Urothelium cell line (cell line): ENCODE measurements at places on chromosomes 1 and 21.

DNA sequence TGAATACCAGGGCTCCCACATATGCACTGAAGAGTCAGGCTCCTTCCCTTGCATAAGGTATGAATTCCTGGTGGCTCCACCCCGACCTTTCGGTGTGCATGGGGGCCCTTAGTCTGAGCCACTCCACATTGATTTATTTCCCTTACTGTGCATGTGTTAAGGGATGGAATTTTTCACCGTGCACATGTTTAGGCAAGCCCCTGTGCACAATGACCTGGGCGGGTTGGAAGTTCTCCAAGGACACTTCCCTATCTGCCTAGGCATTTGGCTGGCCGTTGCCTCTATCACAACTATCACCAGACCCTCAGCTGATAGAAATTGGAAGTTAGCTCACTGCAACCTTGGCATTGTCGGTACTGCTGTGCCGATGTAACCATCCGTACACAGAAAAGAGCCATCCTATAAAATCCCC lies 9.7 kb downstream of the S100A6 start:
- DNase-seq, result no peak

DNA sequence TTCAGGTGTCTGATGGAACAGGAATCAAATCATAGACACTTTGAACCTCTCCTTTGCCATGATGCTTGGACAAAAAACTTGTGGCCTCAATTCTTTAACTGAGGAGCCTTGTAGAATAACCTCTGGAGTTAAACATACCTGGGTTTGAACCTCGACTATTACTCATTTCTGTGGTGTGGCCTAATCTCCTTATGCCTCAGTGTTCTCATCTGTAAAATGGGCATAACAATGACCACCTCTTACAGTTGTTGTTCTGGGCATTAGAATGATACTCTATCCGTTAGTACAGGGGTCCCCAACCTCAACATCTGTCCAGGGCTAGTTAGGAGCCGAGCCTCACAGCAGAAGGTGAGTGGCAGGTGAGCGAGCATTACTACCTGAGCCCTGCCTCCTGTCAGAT lies 137.2 kb downstream of the ROR1 start:
- DNase-seq, result no peak

- no peak for DNase-seq
Observed at GRCh38 chr1:200831091-200831490, 41.7 kb upstream of the GPR25 start.

DNA sequence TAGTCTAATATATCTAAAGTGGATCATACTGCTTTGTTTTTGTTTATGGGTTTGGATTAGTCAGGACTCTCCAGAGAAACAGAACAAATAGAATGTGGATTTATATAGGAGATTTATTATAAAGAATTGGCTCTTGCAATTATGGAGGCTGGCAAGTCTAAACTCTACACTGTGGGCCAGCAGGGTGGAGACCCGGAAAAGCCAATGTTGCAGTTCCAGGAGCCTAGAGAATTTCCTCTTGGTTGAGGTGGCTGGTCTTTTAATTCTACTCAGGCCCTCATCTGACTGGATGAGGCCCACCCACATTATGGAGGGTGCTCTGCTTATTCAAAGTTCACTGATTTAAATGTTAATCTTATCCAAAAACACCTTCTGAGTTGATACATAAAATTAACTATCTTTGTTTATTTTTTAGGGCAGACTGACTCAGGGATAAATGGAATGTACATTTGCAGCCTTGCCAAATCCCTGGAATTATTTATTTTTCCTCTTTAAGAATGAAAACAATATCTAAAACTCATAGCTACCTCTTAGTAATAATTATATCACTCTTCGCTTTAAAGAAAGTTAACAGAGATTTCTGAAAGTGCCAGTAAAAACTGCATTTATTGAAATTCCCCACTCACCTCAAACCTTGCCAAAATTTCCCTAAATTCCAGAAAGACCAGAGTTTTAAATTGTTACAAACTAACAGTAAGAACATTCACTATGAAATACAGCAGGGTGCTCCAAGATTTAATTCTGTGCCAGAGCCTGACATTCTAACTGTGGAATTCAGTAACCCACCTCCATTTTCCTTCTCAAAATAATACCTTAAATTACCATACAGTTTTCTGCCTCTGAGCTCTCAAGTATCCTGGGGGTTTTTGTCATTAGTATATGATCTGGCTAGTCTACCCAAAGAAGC lies 36.6 kb upstream of the SSX2IP start:
- no peak for DNase-seq

GRCh38 chr21:42455196-42455595 lies 40.8 kb downstream of the RSPH1 start:
- no peak for DNase-seq

- peak; percentile 91 for DNase-seq
Observed at GRCh38 chr1:246724016-246724730, at the start of gene SCCPDH. Gene SCCPDH (plus strand): TSS chr1:246724409. CDS start chr1:246724423, 14 bp downstream.

GRCh38 chr1:219549215-219549614 lies 63.7 kb downstream of the ZC3H11B start:
- no peak for DNase-seq

DNA sequence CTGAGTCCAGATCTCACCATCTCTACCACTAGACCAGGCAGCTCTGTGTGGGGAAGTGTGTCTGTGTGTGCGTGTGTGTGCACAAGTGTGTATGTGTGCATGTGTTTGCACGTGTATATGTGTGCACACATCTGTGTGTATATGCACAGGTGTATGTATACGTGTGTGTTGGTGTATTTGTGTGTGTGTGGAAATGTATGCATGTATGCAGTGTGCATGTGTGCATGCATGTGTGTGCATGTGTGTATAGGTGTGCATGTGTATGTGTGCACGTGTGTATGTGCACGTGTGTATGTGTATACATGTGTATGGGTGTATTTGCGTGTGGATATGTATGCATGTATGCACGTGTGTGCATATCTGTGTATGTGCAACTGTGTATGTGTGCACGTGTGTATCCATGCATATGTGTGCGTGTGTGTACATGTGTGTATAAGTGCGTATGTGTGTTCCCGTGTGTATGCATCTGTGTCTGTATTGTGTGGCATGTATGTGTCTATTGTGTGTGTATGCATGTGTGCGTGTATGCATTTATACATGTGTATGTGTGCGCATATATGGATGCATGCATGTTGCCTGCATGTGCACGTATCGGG lies 3.1 kb downstream of the PLEKHN1 start:
- no peak for DNase-seq

- no peak for DNase-seq
Observed at GRCh38 chr1:182295697-182296096, 95.9 kb downstream of the GLUL start.

- peak; percentile 62 for DNase-seq
Observed at GRCh38 chr1:6343506-6344405, 49.8 kb downstream of the ACOT7 start.
